ENCODE measurements at places on chromosomes 2 and 18.

GRCh38 chr18:48942086-48942485, 8.7 kb downstream of the SMAD7 start:
- no peak for DNase-seq

DNA sequence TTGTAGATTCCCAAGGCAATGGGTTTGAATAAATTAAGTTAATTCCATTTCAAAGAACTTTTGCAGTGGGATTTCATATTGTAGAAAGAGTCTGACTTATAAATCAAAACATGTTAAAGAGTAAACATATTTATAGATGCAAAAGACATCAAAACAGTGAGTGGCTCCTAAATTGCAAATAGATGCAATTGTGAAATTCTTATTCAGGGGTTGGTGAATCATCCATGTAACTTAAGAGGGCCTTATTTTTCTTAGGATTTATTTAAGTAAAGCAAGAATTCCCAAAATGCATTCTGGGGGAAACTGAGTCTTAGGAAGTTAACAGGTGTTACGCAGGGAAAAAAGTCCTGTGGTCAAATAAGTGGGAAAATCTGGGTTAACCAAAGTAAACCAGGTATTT, 11.3 kb downstream of the TANC1 start:
- no peak for DNase-seq

- DNase-seq: peak; percentile 52
Measured at GRCh38 chr18:37270038-37270665, 295.4 kb downstream of the CELF4 start.

GRCh38 chr2:43158259-43158880, 68.0 kb downstream of the ZFP36L2 start:
- peak; percentile 92 for DNase-seq

- no peak for DNase-seq
Measured at GRCh38 chr2:44671916-44672315, 269.6 kb upstream of the SIX3 start.

DNA sequence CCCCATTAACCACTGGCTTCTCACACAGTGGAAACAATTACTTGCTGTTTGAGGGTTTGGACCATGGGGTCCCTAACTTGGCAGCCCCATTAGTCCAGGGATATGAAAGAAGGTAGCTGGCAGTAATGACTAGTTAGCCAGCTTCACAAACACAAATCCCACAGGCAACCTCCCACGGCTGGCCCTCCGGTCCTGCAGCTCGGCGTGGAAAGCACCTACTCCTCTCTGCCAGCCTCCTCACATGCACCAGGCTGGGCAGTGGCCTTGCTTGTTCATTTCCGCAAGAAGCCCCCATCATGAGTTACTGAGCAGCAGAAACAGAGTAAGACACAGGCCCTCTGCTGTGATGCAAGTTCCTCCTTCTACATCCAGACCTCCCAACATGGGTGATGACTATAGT, 13.7 kb downstream of the C1QL2 start:
- no peak for DNase-seq

DNA sequence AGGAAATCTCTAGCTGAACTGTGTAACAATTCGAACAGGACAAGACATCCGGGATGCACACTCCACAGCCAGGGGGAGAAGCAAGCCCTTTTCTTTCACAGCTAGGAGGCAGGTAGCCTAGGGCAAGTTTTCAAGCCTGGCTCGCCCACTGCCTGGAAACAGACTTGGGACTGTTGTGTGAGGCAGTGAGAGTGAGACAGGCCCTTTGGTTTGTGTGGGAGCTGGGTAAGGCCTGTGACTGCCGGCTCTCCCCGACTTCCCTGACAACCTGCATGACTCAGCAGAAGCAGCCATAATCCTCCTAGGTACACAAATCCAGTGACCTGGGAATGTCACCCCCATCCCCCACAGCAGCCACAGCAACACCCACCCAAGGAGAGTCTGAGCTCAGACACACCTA, 179.7 kb downstream of the WDPCP start:
- peak; percentile 27 for DNase-seq

GRCh38 chr18:5961097-5961827, 65.9 kb upstream of the TMEM200C start:
- DNase-seq: no peak

- DNase-seq: no peak
Measured at GRCh38 chr2:110796716-110797301, 64.4 kb downstream of the ACOXL start.

GRCh38 chr2:222440673-222441422, 16.5 kb downstream of the SGPP2 start:
- peak; percentile 70 for DNase-seq

DNA sequence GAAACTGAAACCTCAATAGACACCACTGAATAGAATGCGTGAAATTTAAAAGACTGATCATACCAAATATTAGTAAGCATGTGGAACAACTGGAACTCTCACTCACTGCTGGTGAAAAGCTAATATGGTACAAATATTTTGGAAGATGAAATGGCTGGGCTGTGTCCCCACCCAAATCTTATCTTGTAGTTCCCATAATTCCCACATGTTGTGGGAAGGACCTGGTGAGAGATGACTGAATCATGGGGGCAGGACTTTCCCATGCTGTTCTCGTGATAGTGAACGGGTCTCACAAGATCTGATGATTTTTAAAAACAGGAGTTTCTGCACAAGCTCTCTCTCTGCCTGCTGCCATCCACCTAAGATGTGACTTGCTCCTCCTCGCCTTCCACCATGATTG, 32.0 kb upstream of the MYCN start:
- DNase-seq: no peak

DNA sequence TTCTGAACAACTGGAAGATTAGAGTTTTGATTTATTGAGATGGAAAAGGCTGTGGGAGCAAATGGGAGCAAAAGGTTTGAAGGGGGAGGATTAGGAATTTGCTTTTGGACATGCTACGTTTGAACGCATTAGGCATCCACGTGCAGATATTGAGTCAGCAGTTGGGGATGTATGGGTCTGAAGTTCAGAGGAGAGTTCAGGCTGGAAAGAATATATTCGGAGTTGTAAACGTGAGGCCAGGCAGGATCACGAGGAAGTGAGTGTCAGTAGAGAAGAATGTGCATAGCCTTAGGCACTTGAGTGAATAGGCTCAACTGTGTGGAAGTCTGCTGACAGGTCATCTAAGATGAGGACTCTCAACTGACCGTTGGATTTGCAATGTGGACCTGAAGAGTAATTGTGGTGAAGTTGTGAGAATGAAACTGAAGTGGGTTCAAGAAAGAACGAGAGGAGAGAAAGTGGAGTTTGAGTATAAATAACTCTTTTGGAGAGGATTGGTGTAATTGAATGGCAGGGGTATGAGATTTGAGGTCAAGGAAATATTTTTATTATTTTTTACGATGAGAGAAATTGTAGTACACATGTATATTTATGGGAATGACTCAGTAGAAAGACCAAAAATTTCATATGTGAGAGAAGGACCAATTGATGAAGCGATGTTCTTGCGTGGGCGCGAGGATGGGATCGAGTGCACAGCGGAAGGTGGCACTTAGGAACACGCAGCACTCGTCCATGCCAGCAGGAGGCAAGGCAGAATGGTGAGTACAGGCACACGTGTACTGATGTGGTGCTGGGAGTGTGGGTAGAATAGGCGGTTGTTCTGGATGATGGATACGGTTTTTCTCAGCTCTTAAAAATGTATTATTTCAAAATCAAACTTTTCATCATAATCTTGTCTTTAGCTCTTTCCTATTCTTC, 40.5 kb upstream of the POLE4 start:
- DNase-seq: peak; percentile 86

- DNase-seq: no peak
Measured at GRCh38 chr2:43854671-43855070, 15.9 kb downstream of the ABCG8 start.

GRCh38 chr2:127449898-127450297, 31.7 kb downstream of the PROC start:
- DNase-seq: no peak

- no peak for DNase-seq
Measured at GRCh38 chr2:118232796-118233195, 144.5 kb downstream of the INSIG2 start.

- DNase-seq: no peak
Measured at GRCh38 chr18:74804677-74805076, 207.0 kb downstream of the ZNF407 start.

GRCh38 chr2:41863062-41863461, 184.8 kb upstream of the PKDCC start:
- no peak for DNase-seq

DNA sequence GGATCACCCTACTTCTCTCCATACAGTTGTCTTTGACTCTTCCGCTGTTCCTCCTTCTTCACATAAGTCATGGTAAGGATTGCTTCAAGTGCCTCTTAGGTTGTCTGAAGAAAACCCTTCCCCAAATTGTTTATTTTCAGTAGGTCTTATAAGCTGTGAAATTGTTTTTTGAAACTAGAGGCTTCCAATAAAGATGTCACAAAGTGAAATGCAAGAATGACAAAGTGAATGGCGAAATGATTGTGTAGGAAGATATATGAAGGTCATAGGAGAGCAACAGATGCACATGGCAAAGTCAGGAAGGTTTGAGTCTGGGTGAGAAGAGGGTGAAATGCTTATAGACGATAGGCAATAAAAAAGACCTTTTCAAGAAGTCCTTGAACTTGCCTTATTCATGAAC, 548.8 kb downstream of the PARD3B start:
- DNase-seq: no peak

DNA sequence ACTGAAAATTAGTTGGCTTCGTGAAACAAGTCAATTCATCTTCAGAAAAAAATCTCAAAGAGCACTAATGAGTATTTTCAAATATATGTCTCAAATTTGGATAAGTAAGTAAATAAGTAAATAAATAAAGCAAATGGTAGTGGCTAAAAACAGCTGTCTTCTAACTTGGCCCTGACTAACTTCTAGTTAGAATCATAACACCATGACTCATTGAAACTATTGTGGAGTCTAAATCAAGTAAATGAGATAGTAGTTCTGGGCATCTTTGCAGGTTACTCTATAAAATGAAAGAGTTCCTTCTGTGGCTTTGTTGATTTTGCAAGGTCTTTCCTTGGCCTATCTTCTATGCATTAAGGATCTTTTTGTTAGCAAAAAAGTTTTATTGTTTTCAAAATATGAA, 110.7 kb downstream of the SLC8A1 start:
- DNase-seq: no peak

DNA sequence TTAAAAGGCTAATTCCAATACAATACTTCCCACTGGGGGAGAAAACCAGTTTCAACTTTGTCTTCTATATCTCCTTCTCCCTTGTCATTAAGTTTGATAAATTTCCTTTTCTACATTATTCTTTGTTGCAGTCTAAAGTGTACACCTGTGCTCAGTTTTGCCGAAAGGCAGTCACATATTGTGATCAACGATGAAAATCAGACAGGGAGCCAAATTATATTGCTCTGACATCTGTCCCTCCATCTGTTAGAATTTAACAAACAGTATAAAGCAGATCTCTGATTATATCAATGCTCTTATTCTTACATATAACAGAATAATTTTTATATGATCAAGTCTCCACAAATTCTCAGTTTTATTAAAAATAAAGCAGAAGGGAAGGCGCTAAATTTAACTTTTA, 496.7 kb downstream of the NRXN1 start:
- no peak for DNase-seq

DNA sequence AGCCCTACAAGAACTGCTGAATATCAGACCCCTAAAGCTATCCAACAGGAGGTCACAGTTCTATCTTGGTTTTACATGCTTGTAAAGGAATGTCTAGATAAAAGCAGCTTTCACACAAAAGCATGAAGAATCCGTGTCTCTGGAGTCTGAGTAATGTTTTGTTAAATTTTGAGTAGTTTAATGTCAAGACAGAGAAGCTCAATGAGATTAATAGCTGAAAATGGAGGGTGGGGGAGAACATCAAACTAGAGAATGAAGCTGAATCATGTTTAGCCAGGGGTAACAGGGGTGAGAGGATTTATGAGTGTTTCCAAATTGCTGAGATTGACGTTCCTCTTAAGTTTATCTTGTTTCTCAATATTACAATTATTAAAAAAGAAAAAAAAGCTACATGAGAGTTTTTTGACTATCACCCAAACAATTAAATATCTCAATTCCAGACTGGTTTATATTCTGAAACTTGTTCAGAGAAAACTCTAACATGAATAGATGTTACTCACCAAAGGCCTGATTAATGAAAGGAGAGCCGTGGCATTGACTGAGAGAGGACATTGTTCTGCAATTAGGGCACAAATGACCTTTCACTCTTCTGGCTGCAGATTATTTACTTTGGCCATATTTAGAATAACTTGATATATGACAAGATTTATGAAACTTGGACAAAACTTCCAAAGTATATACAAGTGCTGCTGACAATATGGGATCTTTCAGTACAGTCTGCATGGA, 266.4 kb upstream of the ETAA1 start:
- no peak for DNase-seq

GRCh38 chr2:189287982-189288521, 108.5 kb upstream of the COL5A2 start:
- DNase-seq: peak; percentile 56

DNA sequence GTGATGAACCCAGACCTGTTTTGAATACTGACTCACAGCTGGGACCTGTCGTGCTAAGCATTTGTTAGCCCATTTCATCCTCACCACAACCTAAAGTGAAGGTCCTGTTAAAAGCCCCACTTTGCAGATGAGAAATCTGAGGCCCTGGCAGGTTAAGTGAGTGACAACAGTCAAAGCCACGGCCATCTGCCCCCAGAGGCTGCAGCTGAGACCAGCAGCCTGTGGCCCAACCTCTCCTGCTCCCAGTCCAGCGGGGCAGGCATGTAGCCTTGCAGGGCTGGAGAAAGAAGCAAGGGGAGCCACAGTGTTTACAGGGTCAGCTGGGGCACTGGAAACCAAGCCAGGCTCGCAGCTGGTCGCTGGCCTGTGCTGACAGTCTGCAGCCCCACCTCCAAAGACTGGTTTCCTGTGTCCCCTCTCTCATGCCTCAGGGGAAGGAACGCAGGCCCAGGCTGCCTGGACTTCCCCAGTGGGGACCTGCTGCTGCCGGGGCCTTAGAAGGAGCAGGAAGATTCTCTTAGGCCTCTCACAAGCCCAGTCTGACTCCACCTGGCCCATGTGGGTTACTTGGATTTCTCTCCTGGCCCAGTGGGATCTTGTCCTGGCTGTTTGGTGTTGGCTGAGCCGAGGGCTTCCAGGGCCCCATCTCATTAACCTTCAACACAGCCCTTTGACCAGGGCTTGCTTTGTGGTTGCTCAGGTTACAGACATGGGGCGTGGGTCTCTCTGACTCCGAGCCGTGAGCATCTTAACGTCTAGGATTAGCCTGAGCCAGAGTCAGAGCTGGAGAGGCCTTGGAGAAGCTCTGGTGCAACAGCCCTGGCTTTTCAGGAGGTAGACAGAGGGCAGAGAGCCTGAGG, 1.7 kb downstream of the INPP5D start:
- no peak for DNase-seq

DNA sequence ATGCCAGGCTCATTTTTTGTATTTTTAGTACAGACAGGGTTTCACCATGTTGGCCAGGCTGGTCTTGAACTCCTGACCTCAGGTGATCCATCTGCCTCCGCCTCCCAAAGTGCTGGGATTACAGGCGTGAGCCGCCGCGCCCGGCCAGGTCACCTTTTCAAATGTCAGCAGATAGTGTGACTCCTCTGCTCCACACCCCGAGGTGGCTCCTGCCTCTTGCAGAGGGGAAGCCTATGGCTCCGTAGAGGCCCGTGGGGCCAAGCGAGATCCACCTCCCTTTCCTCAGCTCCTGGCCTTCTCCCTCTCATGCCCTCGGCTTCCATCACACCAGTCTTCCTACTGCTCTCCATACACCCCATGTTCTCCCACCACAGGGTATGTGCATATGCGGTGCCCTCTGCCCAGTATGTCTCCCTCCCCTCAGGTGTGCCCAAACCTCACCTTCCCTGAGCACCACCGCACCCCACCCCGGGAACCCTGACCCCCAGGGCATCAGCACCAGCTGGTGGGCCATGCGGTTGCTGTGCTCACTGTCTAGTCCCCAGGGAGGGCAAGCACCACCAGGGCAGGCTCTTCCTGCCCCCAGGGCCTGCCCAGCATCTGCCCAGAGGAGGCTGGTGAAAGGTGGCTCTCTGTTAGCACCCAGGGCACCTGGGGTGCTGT, 10.7 kb downstream of the GPR17 start:
- no peak for DNase-seq
